ENCODE measurements at places on chromosomes 3 and 15.
A peak's percentile ranks its signal among the peaks of the same experiment; 100 is the strongest.

DNA sequence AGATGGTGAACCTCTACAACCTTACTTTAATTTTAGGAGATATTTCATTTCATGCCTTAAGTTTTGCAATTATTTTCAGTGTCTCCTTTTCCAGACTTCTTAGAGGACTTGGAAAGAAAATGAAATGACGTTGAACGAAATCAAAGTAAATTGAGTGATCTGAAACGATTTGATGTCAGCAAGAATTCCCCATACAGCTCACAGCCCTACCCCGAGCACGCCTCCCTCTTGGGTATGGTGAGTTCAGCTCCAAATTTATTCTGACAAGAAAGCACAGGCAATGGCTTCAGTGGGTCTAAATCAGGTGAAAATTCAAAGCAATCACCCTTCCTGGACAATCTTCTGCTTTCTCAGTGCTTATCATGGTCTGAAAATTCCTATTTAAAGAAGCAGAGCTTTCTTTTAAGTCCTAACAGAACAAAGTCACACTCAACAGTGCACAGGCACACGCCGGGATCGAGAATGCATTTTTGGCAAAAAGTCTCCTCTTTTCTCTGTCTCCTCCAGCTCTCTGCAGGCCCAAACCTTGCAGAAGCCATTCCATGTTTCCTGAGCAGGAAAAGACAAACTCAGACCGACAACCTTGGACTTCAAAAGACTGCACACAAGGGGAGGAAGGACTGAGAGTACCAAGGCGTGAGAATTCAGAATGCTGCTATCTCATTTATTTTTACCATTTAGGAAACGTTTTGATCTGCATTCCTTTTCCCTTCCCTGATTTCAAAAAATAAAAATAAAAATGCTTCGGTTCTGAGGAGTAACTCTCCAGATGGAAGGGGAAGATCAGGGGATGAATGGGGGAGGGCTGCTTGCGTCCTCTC lies 72.0 kb downstream of the CCNL1 start:
- no peak for DNase-seq

DNA sequence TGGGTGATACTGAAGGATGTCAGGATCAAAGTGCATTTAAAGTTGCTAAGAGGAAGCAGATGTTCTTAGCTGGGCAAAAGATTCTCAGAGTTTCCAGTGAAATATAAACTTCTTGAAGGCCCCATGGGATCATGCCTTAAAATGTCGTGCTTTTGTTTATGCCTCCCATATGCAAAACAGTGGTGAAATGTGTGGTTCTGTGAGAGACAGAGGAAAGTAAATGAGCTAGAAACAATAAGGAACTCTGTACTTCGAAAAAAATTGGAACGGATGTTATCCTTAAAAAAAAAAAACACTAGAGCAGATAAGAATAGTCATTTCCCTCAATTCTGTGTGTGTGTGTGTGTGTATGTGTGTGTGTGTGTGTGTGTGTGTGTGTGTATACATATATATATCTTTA lies 497.0 kb upstream of the TBL1XR1 start:
- DNase-seq: no peak

DNA sequence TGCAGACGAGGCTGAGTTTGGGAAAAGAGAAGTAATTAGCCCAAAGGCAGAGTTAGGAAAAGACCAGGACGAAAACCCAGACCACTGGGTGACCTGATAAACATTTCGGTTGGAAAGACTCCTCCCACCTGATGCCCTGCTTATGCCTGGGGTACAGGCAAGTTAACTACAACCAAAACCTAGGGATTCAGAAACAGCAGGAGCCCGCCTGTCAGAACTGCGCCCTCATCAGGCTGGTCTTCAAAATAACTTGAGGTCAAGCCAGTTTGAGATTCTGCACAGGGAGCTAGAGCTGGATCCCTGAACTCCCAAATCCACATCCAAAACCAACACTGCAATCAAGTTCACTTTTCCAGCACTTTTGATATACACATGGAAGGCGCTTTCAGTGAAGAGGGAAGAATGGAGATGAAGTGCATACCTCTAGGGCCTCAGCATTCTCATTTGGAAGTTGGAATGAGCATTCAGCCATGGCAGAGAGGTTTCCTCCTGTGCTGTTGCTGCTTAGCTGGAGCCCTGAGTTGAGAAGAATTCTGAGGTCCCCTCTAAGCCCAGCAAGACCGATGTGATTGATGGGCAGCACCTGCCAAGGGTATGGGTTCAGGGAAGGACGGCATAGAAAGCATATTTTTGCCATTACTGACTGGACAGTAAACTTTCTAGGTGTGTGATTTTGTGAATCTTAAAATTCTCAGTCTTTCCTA lies 11.6 kb downstream of the TSEN2 start:
- DNase-seq: no peak

DNA sequence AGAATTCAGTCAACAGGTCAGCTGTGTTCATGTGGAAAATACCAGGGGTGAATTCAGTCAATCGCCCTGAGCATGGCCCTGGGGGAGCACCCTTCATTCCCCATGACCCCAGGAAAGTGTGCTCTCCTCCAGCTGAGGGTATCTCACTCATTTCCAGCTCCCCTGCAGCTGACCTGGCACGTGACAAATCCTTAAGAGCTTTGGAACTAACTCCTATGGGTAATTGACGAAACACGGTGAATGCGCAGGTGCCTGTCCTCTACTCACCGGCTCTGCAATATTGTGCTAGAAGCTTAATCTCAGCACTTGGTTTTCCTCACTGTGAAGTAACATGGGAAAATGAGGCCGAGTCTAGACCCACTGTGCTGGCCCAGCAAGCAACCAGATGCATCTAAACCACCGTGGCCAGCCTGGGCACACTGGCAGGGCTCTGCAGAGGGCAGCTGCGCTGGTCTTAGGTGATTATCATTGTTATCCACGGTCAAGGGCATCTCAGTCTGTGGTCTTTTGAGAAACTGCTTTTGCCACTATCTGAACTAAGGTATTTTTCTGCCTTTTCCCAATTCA lies 63.1 kb downstream of the SPSB4 start:
- no peak for DNase-seq

GRCh38 chr15:80480909-80481308 lies 76.7 kb downstream of the ARNT2 start:
- DNase-seq: no peak

DNA sequence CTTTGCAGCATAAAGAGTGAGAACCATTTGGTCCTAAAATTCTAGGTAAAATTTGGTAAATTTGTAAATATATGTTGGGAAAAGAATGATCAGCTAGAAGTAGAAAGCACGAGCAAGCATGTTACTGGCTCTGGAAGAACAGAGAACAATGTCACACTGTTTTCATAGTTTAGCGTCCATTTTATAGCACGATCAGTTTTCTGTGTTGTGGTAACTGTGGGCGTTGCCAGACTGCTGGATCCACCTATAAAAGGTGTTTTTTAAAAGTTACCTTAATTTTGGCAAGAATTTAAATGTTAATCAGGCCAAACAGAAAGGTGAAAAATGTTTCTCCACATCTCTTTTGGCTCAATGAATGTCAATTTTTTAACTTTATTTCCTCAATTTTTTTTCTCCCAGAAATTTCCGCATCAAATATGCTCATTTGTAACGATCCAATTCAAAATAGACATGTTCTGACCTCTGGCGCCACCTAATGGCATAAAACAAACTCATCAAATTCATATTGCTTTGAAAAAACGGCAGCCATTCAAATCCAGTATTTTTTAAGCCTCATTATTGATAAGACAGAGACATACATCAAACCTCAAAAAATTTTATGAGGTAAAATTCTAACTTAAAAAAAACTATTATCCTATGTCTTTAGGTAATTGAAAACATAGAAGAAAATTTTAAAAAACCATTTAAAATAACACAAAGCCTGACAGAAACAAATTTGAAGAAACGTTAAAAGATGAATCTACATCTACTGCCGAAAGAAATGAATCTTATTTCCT lies 5.5 kb upstream of the GP5 start:
- peak; percentile 68 for DNase-seq

GRCh38 chr15:36879568-36880222 lies 220.7 kb downstream of the MEIS2 start:
- DNase-seq: no peak

- no peak for DNase-seq
These were observed 74.8 kb upstream of the BOC start for GRCh38 chr3:113136544-113136943.

- DNase-seq: no peak
These were observed 2.8 kb upstream of the CCR3 start for GRCh38 chr3:46239301-46239938.

DNA sequence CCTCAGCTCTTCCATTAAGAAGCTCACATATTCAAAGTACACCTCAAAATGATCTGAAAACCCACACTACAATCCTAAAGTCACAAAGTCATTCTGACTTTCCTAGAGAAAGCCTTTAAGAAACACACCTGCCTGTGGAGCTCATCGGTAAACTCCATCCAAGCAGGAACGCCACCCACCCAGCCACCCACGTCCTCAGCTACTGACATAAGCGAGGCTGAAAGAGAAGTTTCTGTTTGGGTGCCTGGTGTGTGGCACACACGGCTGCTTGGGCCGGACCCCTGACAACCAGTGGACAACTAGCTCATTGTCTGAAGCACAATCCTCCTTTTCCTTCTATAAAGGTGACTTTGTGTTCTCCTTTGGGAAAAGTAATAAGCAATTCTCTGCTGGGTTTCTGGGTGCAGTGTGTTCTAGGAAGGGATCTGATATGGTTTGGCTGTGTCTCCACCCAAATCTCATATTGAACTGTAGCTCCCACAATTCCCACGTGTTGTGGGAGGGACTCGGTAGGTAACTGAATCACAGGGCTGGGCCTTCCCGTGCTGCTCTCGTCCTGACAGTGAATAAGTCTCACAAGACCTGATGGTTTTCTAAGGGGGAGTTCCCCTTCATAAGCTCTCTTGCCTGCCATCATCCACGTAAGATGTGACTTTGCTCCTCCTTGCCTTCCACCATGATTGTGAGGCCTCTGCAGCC lies 26.1 kb downstream of the FAM174B start:
- DNase-seq: no peak

GRCh38 chr3:169964176-169964575 lies 2.4 kb upstream of the SEC62 start:
- no peak for DNase-seq

DNA sequence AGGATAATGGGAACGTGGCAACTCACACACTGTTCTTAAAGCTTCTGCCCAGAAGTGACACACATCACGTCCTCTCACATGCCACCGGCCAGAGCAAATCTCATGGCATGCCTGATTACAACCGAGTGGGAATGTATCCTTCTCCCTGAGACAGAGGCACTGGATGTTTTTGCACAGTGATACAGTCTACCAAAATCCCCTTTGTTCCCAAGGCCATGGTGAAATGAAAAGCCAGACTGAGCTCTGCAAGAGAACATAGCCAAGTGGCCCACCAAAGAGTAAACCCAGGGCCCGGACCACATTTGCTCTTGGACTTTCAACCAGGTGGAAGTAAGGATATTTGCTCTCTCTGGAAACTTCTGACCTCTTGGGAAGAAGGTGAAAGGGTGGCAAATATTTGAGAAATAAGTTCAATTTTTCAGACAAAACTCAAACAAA lies 186.2 kb upstream of the STT3B start:
- no peak for DNase-seq

DNA sequence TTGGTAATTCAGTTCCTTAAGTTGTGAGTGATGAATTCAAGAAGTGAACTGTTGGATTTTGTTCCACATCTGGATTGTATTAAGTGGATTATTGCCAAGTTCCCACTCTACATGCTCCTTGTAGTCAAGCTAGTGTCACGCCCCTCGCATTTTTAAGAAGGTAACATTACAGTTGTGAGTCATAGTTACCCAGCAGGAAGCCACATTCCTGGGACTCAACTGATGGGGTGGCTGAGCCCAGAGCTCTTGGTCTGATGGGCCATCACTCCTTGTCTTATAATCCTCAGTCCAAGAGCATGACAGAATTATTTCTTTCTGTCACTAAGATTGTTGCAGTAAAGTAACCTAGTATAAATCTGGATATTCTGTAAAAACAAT lies 102.7 kb downstream of the PTPRG start:
- DNase-seq: no peak

DNA sequence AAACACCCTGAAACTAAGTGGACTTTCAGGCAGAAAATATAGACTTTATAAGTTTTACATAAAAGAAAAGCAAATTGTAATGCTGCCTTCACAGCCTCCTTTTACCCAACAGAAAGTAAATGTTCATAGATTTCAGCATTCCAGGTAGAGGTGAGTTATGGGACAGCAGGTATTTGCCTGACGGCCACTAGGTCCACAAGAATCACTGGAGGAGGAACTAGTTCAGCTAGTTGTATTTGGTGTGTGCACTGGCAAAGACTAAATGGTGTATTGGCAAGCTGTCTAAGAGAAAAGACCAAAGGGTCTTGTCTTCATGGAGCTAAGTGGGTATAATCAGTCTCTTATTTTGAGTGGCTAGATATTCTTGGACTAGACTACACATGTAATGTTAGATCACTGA lies 34.2 kb downstream of the ZNF654 start:
- DNase-seq: no peak

- DNase-seq: no peak
These were observed 9.1 kb downstream of the KCNMB2 start for GRCh38 chr3:178545337-178545736.

GRCh38 chr3:124722589-124722988 lies 7.7 kb upstream of the UMPS start:
- DNase-seq: no peak

DNA sequence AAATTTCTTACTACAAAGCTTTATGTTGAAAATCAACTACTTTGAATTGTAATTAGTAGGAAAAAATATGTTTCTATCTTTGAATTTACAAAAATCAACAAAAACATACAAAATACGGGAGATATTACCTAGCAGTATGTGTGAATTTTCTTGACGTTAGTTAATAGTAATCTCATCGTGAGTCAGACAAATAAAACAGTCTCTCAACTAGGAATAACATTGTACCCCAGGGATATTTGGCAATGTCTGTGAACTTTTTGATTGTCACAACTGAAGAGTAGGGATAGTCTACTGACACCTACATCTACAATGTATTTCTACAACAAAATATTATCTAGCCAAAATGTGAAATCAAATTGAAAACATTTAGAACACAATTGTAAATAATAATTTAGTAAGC lies 250.3 kb downstream of the POLQ start:
- no peak for DNase-seq

- peak; percentile 63 for DNase-seq
These were observed 17.6 kb upstream of the CCDC174 start for GRCh38 chr3:14633819-14634424.

GRCh38 chr3:30426293-30426993 lies 180.0 kb upstream of the TGFBR2 start:
- DNase-seq: no peak

- DNase-seq: no peak
These were observed 230.4 kb downstream of the ADAMTS17 start for GRCh38 chr15:100111125-100112060.

Measured in CD4-positive, alpha-beta T cell treated with Interleukin-10 for 1 hour (primary cell).